ENCODE measurements at places on chromosomes 1 and 21.

DNA sequence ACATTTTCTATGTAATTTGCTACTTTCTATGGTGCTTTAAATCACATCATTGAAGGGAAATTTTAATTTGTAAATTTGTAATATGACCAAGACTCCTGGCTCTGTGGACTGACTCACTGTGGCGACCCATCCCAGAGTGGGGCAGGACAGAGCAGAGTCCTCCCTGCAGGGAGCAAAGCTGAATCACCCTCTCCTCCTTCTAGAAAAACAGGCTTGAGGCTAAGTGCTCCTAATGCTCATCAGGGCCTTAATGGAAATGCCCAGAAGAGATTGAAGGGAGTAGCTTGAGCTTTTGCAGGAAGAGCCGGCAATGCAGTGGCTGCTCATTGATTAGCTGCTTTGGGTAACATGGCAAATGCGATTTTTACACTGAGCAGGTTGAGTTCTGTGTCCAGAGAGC is 16.8 kb downstream of the S100A10 start:
- DNase-seq, result no peak

GRCh38 chr1:195185736-195186135 is 1422.5 kb downstream of the KCNT2 start:
- DNase-seq, result no peak

DNA sequence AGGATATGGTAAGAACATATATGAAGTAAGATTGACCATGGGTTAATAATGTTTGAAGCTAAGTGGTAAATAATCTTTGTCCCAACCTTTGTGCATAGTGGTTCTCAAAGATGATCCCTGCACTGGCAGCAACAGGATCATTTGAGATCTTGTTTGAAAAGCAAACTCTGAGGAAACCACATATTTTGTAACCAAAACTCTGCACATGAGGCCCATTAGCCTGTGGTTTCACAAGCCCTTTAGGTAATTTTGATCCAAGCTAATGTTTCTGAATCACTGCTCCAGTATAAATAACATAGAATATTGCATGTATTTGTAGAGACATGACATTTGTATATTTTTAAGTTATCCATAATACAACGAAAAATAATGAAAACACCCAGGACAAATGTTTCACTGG is 147.9 kb upstream of the RGS18 start:
- no peak for DNase-seq

- no peak for DNase-seq
Measured at GRCh38 chr1:47887475-47888293, 109.5 kb downstream of the TRABD2B start.

DNA sequence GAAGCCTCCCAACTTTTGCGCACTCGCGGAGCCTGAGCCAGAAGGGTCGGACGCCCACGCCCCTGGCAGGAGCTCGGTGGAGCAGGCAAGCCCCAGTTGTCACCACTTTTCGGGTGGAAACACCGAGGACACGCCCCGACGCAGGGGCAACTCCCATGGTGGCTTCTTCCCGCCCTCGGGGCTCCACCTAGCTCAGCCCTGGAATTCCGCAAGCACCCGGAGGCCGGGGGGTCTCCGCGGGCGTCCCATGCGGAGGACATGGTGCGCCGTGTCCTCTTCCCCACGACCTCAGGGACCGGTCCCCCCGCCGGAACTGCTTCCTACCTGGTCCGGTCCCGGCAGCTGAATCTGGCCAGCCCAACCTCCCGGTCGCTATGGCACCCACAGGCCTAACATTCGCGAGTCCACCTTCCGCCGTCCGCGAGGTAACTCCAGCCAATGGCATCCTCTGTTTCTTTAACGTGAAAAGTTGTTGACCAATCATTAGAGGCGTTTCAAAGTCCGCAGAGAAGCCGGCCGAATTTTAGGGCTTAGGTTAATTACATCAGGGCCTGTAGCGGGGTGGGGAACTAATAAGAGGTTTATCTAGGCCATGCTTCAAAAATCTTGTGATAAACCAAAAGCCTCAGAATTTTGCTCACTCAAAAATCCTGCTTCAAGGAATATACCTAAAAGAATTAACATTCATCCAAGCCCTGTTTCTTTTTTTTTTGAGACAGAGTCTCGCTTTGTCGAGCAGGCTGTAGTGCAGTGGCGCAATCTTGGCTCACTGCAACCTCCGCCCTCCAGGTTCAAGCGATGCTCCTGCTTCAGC is at the start of gene STPG1:
Gene STPG1 (minus strand): TSS at position 433 of the 814 bp plus-strand sequence. CDS start 12,394 bp downstream, outside the sequence.
- DNase-seq, result peak; percentile 80

GRCh38 chr1:17515902-17516301 is 23.6 kb upstream of the ARHGEF10L start:
- DNase-seq, result no peak

- DNase-seq, result no peak
Measured at GRCh38 chr1:65952696-65953095, 160.0 kb downstream of the PDE4B start.

DNA sequence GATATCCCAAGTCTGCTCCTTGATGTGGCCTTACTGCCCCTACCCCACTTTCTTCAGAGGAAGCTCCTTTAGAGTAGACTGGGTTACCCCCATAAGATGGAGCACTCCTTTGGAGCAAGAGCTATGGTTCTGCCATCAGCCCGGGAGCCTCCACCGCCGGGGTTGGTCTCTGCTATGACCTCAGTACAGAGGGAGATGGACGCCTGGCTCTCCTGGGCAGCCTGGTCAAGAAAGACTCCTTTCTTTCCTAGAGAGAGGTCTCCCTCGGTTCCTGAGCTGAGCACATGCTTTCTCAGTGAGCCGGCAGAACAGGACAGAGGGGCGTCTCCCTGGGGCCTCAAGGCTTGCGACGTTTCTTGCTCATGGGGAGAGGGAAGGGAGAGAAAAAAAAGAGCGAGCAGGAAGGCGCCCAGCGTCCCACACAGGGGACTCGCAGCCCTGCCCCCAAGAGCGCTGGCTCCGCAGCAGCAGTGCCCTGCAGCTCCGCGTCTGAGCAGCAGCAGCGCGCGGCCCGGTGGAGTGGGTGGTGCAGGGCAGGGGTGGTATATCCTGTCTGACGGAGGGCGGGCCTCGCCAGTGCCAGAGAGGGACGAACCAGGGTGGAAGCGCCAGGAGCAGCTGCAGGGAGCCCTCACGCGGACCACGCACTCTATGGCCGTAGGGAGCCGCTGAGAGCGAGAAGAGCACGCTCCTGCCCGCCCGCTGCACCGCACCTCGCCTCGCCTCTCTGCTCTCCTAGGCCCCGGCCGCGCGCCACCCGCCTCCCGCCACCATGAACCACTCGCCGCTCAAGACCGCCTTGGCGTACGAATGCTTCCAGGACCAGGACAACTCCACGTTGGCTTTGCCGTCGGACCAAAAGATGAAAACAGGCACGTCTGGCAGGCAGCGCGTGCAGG is at the start of gene PKP1:
Gene PKP1 (plus strand): TSS at position 576 of the 899 bp plus-strand sequence. CDS start 197 bp downstream, at position 773.
- no peak for DNase-seq

GRCh38 chr1:89682611-89683010 is 49.7 kb downstream of the LRRC8C start:
- DNase-seq, result no peak

DNA sequence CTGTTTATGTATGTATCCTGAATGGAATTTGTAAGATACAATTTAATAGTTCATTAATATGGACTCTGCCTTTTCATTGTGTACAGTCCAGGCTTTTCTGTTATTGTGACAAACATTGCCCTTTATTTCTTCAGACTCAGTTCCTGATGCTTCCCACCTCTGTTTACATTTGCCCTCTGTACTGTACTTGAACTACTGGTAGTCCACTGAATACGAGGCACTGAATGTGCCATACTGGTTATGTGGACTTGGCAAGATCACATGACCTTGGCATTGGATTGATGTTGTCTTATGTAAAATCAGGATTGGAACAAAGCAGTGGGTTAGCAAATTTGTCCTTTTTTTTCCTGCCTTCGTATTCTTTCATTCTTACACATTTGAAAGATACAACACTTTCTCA is 27.8 kb downstream of the RALGPS2 start:
- DNase-seq, result no peak

DNA sequence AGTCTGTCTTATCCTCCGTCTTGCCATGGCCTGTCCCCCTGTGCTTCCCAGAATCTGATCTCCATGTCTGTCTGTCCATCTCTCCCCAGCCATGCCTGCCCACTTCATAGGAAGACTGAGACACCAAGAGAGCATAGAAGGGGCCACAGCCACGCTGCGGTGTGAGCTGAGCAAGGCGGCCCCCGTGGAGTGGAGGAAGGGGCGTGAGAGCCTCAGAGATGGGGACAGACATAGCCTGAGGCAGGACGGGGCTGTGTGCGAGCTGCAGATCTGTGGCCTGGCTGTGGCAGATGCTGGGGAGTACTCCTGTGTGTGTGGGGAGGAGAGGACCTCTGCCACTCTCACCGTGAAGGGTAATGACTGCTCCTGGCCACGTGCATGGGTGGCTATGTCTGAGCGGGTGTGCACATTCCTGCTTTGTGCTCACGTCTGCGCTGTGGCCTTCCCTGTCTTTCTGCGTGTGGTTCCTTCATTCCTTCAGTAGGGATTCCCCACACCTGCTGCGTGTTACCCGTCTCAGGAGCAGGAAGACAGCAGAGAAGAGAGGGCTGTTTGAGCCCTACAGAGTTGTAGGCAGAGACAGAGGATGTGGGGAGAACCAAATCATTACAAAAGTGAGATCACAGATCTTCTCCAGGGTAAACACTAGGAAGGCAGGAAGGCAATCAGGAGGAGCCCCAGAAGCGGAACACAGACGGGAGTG is 80.8 kb downstream of the OBSCN start:
- no peak for DNase-seq

- no peak for DNase-seq
Measured at GRCh38 chr21:45987121-45987711, 5.6 kb downstream of the COL6A1 start.

GRCh38 chr1:50979937-50980336 is 9.9 kb downstream of the CDKN2C start:
- DNase-seq, result no peak

GRCh38 chr1:185258676-185259075 is 58.4 kb downstream of the IVNS1ABP start:
- DNase-seq, result no peak

GRCh38 chr1:23567996-23568607 is 8.8 kb upstream of the ID3 start:
- no peak for DNase-seq

GRCh38 chr1:160726114-160726497 is 12.9 kb upstream of the SLAMF7 start:
- DNase-seq, result no peak

GRCh38 chr1:173117761-173118160 is 67.0 kb upstream of the TNFSF18 start:
- DNase-seq, result no peak

GRCh38 chr1:11568687-11569086 is 85.5 kb downstream of the FBXO2 start:
- no peak for DNase-seq

DNA sequence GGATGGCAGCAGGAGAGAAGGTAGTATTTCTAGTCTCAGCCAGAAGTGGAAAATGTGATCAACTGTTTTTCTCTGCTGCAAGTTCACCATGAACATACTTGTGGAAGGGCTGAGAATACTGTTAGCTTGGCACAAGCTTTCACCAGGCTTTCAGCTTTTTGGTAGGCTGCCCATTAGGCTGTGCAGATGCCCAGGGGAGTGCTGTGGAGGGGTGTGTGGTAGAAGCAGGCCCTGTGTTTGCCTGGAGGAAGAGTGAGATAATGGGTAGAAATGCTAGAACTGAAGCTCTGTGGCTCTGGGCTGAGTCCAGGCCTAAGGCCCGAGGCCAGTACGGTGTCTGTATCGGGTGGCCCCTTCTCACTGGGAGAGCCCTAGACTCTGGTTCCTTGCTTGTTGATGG is 9.8 kb downstream of the DNAJC6 start:
- no peak for DNase-seq

DNA sequence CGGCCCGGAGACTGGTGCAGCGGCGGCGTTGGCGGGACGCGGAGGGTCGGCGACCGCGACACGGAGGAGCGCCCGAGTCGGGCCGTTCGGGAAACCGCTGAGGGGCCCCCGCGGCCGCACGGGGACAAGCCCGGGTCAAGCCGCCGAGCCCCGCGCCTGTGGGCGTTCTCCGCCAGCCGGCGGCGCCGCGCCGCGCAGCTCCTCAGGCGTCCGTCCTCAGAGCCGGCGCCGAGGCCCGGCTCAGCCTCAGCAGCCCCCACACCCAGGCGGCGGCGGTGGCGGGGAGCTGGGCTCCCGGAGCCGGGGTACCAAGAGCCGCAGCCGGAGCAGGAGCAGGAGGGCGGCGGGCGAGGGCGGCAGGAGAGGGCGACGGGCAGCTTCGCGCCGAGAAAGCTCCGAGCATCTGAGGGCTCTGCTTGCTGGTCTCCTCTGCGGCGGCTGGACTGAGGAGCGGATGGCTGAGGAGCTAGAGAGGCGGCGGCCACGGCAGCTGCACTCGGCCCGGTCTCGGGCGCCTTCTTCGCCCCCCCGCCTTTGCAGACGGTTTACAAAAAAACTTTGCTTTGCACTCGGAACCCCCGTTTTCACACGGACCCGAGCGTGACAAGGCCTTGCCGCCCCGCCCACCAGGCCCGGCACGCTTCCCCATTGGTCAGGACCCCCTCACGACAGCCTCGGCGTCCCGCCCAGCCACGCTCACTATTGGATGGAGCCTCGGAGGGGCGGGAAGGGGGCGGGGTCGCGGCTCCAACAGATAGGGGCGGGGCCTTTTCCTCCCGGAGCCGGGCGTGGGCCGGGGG is at the start of gene SLC30A1:
Gene SLC30A1 (minus strand): TSS at position 522 of the 800 bp plus-strand sequence. CDS start 549 bp downstream, outside the sequence.
- DNase-seq, result peak; percentile 99

DNA sequence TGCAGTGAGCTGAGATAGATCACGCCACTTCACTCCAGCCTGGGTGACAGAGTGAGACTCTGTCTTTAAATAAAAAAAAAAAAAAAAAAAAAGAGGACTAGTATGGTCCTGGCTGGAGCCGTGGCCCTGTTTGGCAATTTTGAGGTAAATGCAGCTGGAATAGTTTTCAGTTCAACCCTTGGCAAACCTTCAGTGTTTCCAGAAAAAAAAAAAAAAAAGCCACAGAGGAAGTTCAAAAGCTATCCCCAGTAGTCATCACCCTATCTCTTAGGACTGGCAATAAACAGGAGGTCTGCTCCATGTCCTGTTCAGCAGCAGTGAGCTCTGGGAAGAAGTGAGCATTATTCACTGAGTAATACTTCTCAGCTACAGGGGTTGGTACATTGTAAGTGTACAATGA is 56.8 kb upstream of the ERRFI1 start:
- DNase-seq, result no peak

GRCh38 chr1:3821447-3821846 is 25.1 kb upstream of the LRRC47 start:
- no peak for DNase-seq

DNA sequence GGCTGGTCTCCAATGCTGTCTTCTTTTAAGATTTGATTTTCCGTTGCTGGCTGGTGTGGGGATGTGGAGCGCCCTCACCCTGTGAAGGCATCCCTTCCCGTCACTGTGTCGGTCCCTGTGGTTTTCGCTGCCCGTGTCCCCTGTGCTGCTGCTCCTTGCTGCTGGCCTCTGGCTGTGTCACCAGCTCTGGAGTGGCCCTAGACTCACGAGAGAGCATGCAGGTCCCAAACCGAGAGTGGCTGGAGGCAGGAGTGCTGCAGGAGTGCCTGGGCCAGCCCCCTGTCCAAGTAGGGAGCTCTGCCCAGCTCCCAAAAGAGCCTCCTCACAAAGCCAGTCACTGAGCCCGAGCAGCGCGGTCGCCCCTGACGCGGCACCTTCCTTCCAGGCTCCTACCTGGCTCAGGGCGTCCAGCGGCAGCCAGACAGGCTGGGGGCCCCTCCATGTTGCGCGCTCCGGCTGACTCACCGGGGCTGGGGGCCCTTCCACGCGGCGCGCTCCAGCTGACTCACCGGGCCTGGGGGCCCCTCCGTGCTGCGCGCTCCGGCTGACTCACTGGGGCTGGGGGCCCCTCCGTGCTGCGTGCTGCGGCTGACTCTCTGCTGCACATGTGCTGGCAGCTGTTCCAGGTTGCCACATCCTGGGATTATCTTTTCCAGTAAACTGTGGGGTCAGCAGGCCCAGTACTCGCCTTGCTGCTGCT is 106.7 kb upstream of the COL6A1 start:
- DNase-seq, result no peak

Data from T-helper 2 cell treated with Interferon-gamma antibody and Interleukin-4, amounts not matched to agents 5 μg/mL and 100 μg/mL, for 36 hours (primary cell).